ENCODE measurements at places on chromosomes 11 and 22.
A peak's percentile ranks its signal among the peaks of the same experiment; 100 is the strongest.

GRCh38 chr11:131154351-131154750, 216.1 kb upstream of the NTM start:
- H3K4me3 ChIP-seq, result no peak overlapping the region
- no peaks in the 10 kb centered on the region for H3K27me3 ChIP-seq
- DNase-seq, result no peak
- H3K4me1 ChIP-seq, result no peaks in the 10 kb centered on the region
- H3K36me3 ChIP-seq, result no peaks in the 10 kb centered on the region
- no peak overlapping the region for H3K27ac ChIP-seq

- no peak for DNase-seq
- H3K4me3 ChIP-seq, result no peak overlapping the region
- no peak overlapping the region for H3K27ac ChIP-seq
- peaks cover 22% of the 10 kb centered on the region for H3K4me1 ChIP-seq
Observed at GRCh38 chr11:85961930-85962363, 106.8 kb downstream of the CCDC83 start.

- no peak overlapping the region for H3K4me3 ChIP-seq
- no peaks in the 10 kb centered on the region for H3K4me1 ChIP-seq
- H3K27ac ChIP-seq, result no peak overlapping the region
- no peak for DNase-seq
Observed at GRCh38 chr11:71472357-71472885, 19.4 kb downstream of the NADSYN1 start.

DNA sequence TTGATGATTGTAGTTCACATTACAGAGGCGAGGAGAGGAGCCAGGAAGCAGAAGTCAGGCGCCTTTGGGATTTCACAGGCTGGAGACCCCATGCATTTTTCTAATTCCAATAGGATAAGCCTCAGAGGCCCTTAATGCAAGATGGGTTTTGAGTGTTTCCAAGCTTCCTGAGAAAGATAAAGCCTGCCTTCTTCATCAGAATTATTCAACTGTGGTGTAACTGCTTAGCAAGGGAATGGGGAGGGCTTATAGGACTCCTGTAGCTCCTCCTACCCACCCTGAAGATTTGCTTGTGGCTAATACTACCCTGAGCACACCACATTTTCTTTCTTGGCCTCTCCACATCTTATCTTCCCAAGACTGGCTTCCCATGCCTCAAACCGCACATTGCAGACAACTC, 151.1 kb upstream of the ISX start:
- H3K27me3 ChIP-seq, result no peaks in the 10 kb centered on the region
- no peak overlapping the region for H3K27ac ChIP-seq
- no peaks in the 10 kb centered on the region for H3K4me1 ChIP-seq
- DNase-seq, result no peak

DNA sequence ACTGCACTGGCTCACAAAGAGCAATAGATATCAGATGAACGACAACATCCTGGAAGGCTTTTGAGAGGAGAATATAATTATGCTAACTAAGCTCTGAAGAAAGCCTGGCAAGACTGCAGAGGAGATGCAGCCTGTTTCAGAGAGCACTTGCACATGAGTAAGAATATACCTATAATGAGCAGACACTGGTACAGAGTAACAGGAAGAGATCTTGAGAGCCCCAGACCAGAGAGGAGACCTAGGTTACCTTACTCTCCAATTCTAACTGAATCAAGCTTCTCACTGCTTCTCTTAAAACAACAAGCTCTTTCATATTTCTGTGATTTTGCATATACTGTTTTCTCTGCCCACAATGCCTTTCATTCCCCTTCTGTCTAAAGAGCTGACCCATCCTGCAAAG, 66.5 kb downstream of the FAM168A start:
- no peak overlapping the region for H3K4me3 ChIP-seq
- H3K4me1 ChIP-seq, result peaks cover 34% of the 10 kb centered on the region
- DNase-seq, result no peak

- DNase-seq, result no peak
- H3K4me3 ChIP-seq, result no peak overlapping the region
- no peaks in the 10 kb centered on the region for H3K4me1 ChIP-seq
Observed at GRCh38 chr22:48494256-48494967, 1333.3 kb downstream of the BRD1 start.

DNA sequence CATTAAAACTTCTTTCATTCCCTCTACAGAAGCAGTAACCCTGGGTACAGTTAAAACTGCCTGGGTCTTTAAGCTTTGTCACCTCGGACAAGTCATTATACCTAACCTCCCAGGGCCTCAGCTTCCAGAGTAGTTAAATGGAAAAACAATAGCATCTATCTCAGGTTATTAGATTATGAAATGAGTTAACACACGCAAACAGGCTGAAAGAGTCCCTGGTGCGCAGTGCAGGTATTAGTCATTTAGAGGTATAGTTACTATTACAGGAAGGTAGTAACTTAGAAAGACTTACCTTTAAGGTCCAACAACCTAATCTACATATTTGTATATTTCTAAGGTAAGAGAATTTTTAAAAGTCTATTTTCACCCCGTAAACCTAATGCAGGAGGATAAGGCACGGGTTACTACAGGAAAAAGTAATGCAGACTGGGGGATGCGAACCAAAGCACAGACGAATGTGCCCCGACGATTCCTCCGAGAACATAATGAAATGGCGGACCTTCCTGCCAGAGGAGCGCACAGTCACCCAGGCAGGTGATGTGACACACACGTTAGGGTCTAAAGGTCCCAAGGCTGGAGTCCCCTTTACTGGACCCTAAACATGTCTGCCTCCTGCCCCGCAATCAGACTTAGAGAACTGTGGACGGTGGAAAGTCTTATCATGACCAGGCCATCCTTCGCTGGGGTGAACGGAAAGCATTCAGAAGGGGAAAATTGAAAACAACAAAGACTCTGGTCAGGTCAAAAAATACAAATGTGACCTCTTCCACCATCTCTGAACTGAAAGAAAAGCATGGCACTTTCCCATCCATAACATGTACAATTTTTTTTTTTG, 1.3 kb downstream of the NAP1L4 start:
- H3K4me3 ChIP-seq, result peak overlapping the region; percentile 76
- peaks cover 53% of the 10 kb centered on the region for H3K4me1 ChIP-seq
- H3K27me3 ChIP-seq, result no peaks in the 10 kb centered on the region
- peak overlapping the region; percentile 96 for H3K27ac ChIP-seq

- no peaks in the 10 kb centered on the region for H3K4me1 ChIP-seq
- no peak for DNase-seq
- no peak overlapping the region for H3K27ac ChIP-seq
Observed at GRCh38 chr11:123694551-123694950, 40.1 kb upstream of the SCN3B start.
